ENCODE measurements at places on chromosomes 3 and 15.

DNA sequence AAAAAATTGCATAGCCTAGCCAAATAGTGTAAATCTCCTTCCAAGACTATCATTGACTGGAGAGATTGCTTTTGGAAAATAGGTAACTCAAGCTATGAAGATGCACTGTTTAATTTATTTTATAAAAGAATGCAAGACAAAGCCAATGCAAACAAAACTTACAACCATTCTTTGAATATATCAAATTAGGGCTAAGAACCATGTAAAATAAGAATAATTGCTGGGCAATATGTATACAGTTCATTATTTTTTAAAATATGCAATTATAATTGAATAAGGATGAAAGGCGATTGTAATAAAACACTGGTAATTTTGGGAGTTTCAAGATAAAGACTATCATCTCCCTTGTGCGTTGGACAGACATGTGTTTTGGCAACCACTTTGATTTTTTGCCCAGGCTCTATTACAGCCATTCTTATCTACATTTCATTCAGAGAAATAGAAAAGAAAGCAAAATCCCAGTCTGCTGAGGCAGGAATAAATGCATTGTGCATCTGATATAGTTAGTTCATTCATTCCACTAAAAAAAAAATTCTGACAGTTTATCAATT, 242.3 kb upstream of the ROBO1 start:
- DNase-seq: no peak

DNA sequence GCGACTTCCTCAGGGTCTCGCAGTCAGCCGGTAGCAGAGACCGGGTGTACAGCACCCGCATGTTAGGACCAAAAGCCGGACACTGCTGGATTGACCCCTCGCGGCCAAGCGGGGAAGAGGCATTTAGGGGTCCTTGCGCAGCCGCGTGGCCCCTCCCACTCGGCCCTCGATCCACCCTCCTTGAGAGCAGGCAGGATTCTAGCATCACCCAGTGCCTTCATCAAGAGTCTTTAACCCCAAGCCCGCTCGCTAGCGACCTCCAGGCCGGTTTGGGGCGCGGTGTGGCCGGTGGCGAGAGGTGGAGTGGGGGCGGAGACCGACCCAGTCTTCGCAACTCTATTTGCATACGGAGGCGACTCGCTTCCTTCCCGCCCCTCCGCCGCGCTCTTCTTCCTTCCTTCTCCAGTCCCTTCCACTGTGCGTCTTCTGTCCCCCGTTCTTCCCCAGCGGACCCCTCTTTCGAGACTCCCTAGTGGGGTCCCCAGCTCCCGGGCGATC, at the start of gene ST6GAL1:
ST6GAL1 (plus strand) TSS at position 384 of the 498 bp plus-strand sequence. CDS start 112,178 bp downstream, outside the sequence.
- peak; percentile 57 for DNase-seq

DNA sequence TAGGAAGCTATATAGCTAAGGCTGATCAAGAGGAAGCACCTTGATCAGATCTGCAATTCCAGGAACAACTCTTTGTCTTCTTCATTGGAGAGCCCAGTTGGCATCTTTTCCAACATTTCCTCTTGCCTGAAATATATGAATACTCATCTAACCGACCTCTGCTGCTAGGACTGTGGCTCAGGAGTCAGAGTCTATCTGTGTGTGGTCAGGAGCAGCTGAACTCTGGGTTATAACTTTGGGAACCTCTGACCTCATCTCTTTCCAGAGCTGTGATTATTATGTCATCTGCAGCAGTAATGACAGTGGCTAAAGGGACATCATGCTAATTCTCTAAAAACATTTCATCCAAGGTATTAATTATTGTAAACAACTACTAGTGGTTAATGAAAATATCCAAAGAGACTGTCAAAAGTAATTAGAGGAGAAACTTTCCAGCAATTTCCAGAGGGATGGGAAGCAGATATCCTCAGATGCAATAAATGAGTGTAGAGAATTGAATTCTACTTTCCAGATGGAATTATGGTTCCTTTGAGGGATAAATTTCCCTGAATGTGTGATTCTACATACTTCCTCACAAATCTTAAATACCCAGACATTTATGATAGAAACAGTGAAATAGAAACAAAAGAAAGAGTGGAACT, 11.5 kb upstream of the SPINK8 start:
- DNase-seq: no peak

- no peak for DNase-seq
Observed at GRCh38 chr3:113136071-113136470, 75.3 kb upstream of the BOC start.

GRCh38 chr15:98776607-98777281, 128.4 kb downstream of the IGF1R start:
- DNase-seq: no peak

- DNase-seq: no peak
Observed at GRCh38 chr15:70318594-70319465, 221.1 kb upstream of the TLE3 start.

DNA sequence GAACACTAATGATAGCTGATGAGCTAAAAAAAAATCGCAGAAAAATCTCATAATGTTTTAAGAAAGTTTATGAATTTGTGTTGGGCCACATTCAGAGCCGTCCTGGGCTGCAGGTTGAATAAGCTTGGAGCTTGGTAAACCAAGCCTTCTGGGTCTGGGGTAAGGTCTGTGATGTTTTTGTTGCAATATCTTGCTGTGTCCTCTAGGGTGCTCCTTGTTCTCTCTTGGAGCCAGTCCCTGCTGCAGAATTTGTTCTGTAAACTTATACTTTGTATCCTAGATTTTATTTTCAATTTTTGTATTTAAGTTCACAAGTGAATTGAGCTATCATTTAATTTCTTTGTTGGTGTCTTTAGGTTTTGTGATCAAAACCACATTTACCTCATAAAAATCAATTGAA, 143.7 kb downstream of the NR1D2 start:
- DNase-seq: no peak

- DNase-seq: no peak
Observed at GRCh38 chr15:29612096-29612495, 210.2 kb downstream of the TJP1 start.

DNA sequence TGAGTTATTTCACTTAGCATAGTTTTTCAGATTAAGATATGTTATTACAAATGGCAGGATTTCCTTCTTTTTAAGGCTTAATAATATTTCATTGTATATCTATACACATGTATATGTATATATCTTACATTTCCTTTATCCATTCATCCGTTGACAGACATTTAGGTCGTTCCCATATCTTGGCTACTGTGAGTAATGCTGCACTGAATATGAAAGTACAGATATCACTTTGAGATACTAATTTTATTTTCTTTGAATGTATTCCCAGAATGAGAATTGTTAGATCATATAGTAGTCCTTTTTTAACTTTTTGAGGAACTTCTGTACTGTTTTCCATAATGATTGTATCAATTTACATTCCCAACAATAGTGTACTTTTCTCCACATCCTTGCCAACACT, 270.4 kb downstream of the NAALADL2 start:
- no peak for DNase-seq

DNA sequence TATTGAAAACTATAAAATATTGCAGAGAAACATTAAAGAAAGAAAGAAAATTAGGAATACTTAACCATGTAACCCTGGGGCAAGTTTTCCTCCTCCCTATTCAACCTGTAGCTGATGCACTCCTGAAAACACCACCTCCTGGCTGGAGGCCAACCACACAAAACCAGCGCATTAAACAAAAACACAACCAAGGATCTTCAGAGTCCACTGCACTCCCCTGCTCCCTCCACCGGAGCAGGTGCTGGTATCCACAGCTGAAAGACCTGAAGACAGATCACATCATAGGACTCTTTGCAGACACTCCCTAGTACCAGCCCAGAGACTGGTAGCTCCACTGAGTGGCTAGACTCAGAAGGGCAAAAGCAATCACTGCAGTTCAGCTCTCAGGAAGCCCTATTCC, 13.6 kb upstream of the ADAMTS17 start:
- no peak for DNase-seq

GRCh38 chr3:46419816-46420215, 12.8 kb downstream of the CCRL2 start:
- DNase-seq: no peak

Measured in activated T-cell treated with anti-CD3 and anti-CD28 coated beads for 4 hours (primary cell).